Activated T-helper 1 cell treated with Interleukin-2 at 50 U/mL for 16 hours (primary cell): ENCODE measurements at places on chromosomes 2 and 18.

GRCh38 chr18:62839874-62840713 lies 124.8 kb downstream of the PHLPP1 start:
- DNase-seq: no peak

DNA sequence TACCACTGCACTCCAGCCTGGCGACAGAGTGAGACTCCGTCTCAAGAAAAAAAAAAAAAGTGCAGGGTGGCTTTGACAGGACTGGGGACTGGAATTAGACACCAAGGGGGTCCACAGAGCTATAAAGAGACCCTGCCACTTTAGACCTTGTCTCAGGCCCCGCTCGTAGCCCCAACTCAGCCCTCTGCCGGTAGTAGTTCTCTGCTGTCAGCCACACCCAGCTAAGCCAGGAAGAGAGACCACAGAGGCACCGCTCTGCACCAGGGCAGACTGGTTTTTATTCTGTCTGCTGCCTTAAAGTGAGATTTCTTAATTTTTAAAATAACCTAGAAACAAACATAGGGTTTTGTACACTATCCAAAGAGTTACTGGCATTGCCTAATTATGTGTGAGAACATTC lies 66.0 kb downstream of the STEAP3 start:
- DNase-seq: no peak

DNA sequence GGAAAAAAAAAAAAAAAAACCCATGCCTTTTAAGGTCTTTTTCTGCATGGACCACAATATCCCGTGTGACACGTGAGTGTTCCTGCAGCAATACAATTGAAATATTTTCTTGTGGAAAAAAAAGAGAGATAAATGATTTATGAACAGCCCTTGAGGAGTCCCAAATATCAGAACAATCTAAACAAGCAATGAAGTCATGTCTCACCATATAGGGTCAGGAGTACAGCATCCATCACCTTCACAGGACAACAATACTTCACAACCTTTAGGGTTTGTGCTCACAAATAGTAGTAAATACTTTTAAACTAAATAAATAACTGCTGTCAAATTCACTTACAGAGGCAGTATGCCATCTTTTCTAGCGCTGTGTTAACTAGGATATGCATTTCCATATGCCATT lies 87.9 kb downstream of the ZEB2 start:
- DNase-seq: no peak

DNA sequence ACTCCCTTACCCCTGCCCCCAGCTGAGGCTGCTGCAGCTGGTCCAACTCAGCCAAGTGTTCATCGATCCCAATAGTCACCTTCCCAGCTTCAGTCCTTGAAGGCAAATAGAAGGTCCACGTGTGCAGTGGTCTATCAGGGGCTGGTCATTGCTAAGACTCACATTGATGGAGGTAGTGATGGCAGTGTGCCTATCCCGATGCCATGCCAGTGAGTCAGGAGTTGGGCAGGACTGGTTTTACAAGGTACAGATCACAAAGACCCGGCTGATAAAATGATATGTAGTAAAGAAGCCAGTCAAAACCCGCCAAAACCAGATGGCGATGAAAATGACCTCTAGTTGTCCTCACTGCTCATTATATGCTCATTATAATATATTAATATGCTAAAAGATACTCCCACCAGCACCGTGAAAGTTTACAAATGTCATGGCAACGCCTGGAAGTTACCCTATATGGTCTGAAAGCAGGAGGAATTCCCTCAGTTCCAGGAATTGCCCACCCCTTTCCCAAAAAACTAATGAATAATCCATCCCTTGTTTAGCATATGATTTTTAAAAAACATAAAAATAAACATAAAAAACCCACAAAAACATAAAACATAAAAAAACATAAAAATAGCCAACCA lies 2.9 kb upstream of the C2orf80 start:
- no peak for DNase-seq

DNA sequence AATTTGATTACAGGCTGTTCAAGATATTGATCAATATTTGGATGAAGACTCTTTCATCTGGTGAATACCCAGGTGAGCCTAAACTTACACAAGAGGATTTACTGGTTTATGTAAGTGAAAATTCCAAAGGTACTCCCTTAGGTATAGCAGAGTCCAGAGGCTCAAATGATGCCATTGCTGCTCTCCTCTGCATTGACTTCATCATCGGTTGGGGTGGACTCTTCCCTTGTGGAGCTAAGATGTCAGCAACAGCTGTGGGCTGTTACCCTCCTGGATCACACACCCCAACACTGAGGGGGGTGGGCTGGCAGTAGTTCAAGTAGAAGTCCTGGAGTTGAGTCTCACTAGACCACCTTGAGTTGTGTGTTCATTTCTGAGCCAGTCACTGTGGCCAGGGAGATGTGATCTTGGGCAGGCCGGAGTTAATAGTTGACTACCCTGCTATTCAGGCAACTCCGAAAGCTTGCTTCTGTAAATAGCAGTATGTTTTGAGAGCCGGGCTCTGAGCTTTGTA lies 236.9 kb downstream of the PTPRM start:
- no peak for DNase-seq

DNA sequence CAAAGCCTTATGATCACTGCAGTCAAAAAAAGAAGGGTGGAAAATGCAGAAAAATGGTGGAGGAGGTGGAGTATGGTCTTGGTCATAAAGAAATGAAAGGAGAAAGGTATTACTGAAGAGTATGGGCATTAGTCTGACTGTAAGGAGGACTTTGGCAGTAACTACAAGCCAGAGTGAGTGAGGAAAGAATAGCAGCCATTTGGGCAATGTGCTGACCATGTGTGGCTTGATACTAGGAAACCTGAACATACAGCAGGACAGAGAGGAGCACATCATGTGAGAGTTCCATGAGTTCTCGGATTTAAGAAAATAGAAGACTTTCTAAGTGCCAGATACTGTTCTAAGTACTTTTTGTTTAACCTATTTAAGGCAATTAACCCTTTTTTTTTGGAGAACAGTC lies 8.5 kb downstream of the DTNA start:
- no peak for DNase-seq

GRCh38 chr2:190916829-190917228 lies 36.2 kb downstream of the GLS start:
- DNase-seq: no peak

GRCh38 chr2:159201360-159202063 lies 85.0 kb downstream of the WDSUB1 start:
- no peak for DNase-seq

DNA sequence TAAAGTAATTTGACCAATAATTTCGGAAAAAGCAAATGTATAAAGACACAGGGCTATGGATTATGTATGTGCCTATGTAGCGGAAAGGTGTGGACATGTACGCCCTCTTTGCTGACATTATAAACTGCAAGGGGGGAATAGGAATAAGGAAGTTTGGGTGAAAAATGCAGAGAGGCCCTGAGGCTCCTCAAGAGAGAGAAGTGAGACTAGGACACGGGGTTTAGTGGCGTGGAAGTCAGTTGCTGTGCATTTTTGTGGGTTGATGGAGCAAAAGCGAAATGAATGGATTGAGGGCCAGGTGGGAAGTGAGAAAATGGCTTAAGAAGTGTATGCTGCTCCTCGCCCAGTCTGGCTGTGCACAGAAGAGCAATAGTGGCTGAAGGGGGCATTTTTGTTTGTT lies 96.2 kb upstream of the B3GNT7 start:
- no peak for DNase-seq

DNA sequence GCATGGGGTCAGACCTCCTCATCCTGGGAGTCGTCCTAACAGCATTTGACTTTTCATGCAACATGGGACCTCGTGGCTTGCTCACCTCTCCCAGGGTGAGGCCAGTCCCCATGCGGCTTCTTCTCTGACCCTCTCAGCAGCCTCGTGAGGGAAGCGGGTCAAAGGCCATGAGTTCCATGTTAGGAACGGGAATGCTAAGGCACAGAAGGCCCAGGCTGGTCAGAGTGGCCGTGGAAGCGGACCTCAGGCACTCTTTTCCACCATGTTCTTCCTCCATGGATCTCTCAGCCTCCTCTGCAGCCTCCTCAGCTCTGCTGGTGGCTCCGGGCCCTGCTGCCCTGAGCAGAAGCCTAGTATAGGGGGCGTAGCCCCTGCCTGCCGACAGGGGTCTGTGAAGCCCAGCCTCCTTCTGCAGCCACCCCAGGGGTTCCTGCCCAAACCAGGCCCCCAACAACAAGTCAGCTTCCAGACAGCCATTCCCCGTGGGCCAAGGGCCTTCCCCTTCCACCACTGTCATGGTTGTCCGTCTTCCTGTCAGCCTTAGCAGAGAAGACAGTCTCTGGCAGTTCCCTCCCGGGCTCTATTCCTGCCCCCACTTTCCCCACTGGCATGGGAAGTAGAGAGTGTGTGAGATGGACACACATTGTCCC lies 60.0 kb upstream of the OTOF start:
- DNase-seq: no peak

DNA sequence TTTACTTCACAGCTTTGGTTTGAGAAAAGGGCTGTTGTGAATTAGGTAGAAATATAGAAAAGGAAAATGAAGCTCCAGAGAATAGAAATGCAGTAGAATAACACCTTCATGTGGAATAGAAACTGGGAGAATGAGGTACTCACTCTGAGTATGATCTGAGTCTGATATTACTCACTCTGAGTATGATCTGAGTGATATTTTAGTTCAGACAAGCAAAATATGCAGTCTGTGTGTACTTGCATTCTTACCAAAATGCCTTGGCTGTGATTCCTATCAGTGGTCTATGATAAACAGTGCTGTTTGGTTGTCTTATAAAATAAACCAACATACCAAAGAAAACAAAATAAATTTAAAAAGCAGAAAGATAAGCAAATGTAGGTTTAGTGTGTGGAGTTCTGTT lies 487.6 kb downstream of the THSD7B start:
- no peak for DNase-seq

GRCh38 chr18:68489013-68489792 lies 225.7 kb downstream of the TMX3 start:
- no peak for DNase-seq

DNA sequence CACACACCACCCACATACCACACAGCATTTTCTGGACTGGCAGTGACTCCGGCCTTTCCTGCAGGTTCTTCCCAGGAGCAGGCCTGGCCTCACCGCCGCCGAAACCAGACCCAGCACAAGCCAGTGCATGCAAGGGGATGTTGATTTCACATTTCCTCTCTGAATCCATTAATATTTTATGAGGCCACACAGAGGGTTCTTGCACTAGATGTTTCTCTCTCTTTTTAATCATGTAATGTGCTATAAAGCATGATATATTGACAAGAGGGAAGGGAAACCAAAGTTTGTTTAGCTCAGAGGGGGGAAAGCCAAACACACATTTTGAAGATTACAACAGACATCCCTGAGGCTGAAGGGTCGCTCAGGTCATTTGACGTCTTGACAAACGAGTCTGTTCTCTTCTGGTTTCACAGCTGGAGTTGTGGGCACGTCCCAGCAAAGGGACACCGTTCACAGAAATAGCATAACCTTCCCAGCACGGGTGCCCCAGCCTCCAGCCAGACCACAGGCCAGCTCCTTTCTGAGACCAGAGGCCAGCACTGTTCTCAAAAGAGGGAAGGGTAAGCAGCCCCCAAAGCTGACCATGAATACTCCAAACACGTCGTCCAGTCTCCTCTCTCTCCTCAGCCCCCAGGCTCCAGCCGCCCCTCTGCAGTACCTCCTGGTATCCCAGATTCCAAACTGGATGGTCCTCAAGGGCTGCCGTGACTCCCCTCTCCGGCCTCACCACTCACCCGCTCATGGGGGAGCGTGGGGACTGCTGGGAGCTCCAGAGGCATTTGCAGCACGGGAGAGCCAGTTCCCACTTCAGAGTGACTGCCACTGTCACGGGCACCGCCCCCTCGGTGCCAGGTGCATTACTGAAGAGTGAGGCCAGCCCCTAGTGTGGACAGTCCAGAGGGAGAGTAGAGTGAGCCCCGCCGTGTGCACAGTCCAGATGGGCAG lies 340.3 kb upstream of the SALL3 start:
- no peak for DNase-seq

DNA sequence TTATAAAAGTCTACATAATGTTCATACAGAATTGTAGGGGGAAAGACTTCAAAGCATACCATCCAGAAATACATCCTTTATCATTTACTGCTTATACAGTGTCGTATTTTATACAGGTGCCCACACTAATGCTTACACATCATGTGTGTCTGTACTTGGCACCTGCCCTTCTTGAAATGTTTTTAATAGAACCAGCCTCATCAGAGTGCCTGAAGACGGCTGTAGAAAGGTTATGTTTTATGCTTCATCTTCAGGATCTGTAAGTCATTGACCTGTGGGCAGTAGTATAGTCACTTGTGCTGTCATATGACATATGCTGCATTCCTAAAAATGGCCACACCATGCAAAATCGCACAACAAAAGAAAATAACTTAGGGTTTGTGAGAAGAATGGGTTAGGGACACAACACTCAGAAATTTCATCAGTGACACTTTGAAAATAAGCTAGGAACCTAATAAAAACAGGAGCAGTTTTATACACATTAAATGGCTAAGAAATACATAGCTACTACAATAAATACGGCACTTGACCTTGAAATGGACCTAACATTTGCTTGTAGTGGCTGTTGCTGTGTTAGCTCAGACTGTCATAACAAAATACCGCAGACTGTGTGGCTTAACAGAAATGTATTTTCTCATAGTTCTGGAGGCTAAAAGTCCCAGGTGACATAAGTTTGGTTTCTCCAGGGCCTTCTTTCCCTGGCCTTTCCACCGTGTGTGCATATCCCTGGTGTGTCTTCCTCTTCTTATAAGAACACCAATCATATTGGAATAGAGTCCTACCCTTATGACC lies 112.6 kb downstream of the CERS6 start:
- no peak for DNase-seq

DNA sequence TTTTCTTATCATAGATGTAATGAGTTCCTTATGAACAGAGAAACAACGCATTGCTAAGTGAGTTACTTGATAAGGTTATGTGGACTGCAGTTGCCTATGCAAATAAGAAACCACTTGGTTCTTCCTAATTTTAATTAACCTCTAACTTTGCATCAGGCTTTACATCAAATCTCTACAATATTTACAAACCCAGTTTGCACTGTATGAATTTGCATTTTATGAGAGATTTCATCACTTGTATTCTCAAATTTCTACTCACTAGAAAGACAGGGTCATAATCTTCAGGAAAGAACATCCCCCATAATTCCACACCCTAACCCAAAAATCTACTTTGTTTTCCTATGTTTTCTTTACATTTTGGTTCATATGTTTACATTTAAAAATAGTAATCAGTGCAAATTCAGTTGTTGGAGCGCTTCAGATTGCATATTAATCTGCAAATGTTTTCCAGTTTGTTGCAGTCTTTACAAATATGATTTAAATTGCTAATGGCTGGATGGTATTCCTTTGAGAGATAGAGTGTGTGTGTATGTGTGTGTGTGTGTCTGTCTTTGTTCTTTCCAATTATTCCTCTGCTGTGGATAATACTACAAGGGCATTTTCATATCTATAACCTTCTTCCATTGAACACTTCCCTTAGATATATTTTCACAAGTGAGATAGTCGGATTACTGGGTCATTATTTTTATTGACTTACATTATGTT lies 106.1 kb downstream of the COL4A4 start:
- no peak for DNase-seq
